Activated CD4-positive, alpha-beta memory T cell treated with anti-CD3 and anti-CD28 coated beads, Interleukin-2, amount 10 ng/mL, durations not matched to agents 7 days and 5 days (primary cell): ENCODE measurements at places on chromosomes 6 and 20.

DNA sequence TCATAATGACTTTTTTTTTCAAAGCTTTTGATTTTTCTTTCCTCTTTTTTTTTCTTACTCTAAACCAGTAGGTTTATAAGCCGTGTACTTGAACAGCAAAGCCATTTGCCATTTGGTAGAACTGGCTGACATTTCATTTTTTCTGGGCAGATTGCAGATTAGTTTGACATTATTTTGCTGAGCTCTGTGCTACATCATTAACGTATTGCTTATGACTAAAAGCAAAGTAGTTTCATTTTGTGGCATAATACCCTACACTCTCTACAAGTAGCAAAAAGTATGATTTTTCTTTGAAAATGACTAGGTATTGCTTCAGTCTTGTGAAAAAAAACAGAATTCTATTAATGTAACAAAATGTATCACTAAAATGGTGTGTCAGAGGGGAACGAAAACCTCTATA lies 141.3 kb downstream of the GRIK2 start:
- H3K4me3 ChIP-seq = no peak overlapping the region
- no peaks in the 10 kb centered on the region for H3K27me3 ChIP-seq
- H3K27ac ChIP-seq = no peak overlapping the region
- H3K36me3 ChIP-seq = no peaks in the 10 kb centered on the region
- H3K4me1 ChIP-seq = no peaks in the 10 kb centered on the region

- no peak overlapping the region for H3K4me3 ChIP-seq
- no peak for DNase-seq
Observed at GRCh38 chr6:168778201-168778600, 337.2 kb downstream of the SMOC2 start.

- H3K27ac ChIP-seq = no peak overlapping the region
- H3K27me3 ChIP-seq = no peaks in the 10 kb centered on the region
- H3K4me3 ChIP-seq = no peak overlapping the region
- peaks cover 9% of the 10 kb centered on the region for H3K4me1 ChIP-seq
Observed at GRCh38 chr6:160737934-160738333, 35.9 kb downstream of the PLG start.

- no peak overlapping the region for H3K4me3 ChIP-seq
- no peaks in the 10 kb centered on the region for H3K4me1 ChIP-seq
- peaks cover 4% of the 10 kb centered on the region for H3K27me3 ChIP-seq
- no peak for DNase-seq
- no peak overlapping the region for H3K27ac ChIP-seq
Observed at GRCh38 chr6:150325066-150325772, 43.6 kb upstream of the IYD start.

- no peaks in the 10 kb centered on the region for H3K4me1 ChIP-seq
- no peaks in the 10 kb centered on the region for H3K36me3 ChIP-seq
- H3K4me3 ChIP-seq = no peak overlapping the region
- H3K27me3 ChIP-seq = peaks cover 13% of the 10 kb centered on the region
Observed at GRCh38 chr6:16222826-16223225, 15.6 kb upstream of the GMPR start.

DNA sequence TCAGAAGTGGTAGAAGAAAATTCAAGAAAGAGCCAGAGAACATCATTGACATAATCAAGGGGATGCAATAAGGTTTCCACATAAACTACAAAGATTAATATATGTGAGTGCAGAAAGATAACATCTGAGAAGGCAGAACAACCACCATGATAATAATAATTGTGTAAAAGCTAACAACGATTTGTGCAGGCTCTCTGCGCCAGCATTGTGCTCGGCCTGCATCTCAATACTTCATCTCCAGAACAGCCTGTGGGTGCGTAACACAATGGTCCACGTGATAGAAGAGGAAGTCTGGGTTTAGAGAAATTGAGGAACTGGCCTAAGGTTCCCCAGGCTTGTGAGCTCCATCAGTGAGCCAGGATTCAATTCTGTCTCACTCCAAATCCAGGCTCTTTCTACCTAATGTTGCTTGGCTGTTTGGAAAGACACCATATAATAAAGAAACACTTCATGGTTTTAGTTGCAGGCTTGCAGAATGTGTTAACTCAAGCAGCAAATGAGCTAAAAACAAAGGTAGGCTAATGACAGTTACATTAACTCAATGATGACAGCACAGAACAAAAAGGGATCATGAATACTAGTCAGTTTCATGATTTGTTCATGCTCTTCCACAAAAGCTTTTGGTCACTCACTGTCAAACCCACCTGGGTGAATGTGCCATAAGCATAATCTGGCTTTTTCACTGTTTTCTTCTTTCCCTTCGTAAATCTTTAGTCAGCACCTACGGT lies 71.2 kb downstream of the LY86 start:
- peaks cover 5% of the 10 kb centered on the region for H3K27me3 ChIP-seq
- H3K4me1 ChIP-seq = peaks cover 81% of the 10 kb centered on the region
- H3K4me3 ChIP-seq = no peak overlapping the region
- DNase-seq = no peak

DNA sequence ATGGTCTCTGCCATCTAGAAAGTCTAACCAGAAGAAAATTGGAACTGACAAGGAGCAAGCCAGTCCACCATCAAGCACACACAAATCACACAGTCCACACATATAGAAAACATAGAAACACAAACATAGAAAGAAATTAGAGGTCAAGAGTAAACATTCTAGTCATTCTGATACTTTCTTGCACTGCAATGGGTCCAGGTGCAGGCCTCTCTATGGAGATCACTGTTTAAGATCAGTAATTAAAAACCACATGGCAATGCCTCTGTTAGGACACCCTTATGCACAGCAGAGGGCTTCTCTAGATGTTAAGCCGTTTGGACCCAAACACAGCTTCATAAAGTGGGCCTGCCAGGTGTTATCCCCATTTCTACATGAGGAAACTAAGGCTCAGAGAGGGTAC lies 42.8 kb upstream of the SLC22A23 start:
- no peaks in the 10 kb centered on the region for H3K4me1 ChIP-seq
- no peak for DNase-seq
- H3K36me3 ChIP-seq = no peaks in the 10 kb centered on the region
- peaks cover 12% of the 10 kb centered on the region for H3K27me3 ChIP-seq
- no peak overlapping the region for H3K27ac ChIP-seq
- H3K4me3 ChIP-seq = no peak overlapping the region

DNA sequence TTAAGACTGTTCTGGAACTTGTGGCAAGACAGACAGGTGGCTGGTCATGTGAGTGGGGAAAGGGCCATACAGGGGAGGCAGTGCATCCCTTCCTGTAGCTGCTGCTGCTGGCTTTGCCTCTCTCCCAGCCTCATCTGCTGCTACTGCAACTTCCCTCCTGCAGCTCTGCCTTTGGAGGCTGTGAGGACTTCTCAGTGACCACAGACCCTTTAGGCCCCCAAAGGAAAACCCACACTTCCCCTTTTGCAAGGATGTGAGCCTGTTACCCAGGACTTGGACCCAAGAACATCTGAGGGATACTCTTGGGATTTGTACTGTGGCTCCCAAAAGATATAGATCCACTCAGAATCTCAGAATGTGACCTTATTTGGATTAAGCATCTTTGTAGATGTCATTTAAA lies 91.0 kb downstream of the TMEM170B start:
- H3K4me1 ChIP-seq = no peaks in the 10 kb centered on the region
- no peak overlapping the region for H3K4me3 ChIP-seq
- no peaks in the 10 kb centered on the region for H3K27me3 ChIP-seq
- H3K27ac ChIP-seq = no peak overlapping the region
- DNase-seq = no peak

GRCh38 chr6:6518631-6519427 lies 69.7 kb upstream of the LY86 start:
- H3K36me3 ChIP-seq = no peaks in the 10 kb centered on the region
- H3K4me1 ChIP-seq = peaks cover 12% of the 10 kb centered on the region
- no peak for DNase-seq
- no peak overlapping the region for H3K4me3 ChIP-seq
- H3K27me3 ChIP-seq = peaks cover 84% of the 10 kb centered on the region

GRCh38 chr6:105872249-105872648 lies 213.9 kb upstream of the PRDM1 start:
- H3K4me3 ChIP-seq = no peak overlapping the region
- H3K27me3 ChIP-seq = peaks cover 2% of the 10 kb centered on the region
- peaks cover 18% of the 10 kb centered on the region for H3K4me1 ChIP-seq
- H3K27ac ChIP-seq = no peak overlapping the region
- no peak for DNase-seq

DNA sequence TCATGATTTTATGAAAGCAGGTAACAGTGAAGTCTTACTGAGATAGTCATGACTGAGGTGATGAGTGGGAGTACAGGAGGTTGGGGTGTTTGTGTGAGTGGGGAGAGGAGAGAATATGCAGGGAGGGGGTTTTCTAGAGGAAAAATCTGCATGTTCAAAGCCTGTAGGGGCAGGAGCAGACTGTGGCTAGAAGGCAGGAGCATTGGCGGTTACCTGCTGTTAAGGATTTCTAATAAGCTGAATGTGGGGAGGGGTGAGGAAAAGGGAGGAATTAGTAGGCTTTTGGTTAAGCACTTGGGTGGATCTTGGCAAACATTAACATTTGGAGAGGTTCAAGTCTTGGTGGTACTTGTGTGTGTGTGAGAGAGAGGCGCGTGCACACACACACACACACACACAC lies 70.8 kb downstream of the EYA4 start:
- H3K4me3 ChIP-seq = no peak overlapping the region
- no peaks in the 10 kb centered on the region for H3K36me3 ChIP-seq
- DNase-seq = no peak
- no peaks in the 10 kb centered on the region for H3K4me1 ChIP-seq
- peaks cover 2% of the 10 kb centered on the region for H3K27me3 ChIP-seq

DNA sequence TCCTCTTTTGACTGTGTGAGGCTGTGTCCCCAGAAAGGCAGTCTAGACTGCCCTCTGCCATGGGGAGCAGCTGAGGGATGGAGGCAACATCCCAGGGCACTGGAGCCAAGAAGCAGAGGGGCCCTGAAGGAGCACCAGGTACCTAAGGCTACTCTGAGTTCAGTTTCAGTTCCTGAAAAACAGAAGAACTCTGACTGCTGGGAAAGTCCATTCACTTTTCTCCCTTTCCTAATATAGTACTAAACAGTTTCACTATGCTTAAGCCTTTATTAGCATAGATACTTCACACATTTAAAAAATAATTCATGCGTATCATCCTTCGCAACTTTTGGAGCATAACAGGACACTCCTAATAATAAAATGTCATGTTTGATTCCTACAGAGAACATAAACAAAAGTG lies 130.0 kb downstream of the FOXC1 start:
- no peaks in the 10 kb centered on the region for H3K4me1 ChIP-seq
- no peak overlapping the region for H3K4me3 ChIP-seq
- no peak overlapping the region for H3K27ac ChIP-seq
- no peak for DNase-seq
- no peaks in the 10 kb centered on the region for H3K27me3 ChIP-seq

- H3K4me3 ChIP-seq = peak overlapping the region; percentile 78
- H3K36me3 ChIP-seq = peaks cover 42% of the 10 kb centered on the region
- H3K4me1 ChIP-seq = peaks cover 35% of the 10 kb centered on the region
- no peak for DNase-seq
Observed at GRCh38 chr20:45969712-45970634, 2.0 kb downstream of the ZNF335 start.

GRCh38 chr20:54995553-54995952 lies 520.2 kb downstream of the DOK5 start:
- no peak for DNase-seq
- H3K27me3 ChIP-seq = no peaks in the 10 kb centered on the region
- no peak overlapping the region for H3K4me3 ChIP-seq
- H3K4me1 ChIP-seq = no peaks in the 10 kb centered on the region

DNA sequence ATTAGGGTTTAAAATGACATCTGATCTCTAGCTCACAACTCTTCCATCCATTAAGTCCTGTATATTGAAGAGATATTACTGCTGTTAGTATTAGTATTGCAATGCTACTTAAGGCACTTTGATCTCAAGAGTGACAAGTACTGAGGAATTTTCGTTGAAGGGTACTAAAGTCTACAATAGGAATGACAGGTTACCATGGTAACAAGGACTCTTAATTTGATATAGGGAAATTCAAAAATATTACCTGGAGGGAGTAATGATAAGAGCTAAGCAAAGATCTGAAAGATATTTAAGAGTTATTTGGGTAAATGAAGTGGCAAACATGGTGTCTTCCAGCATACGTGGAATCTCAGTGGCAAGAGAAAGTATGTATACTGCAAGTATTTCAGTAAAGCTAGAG lies 518.0 kb upstream of the SLC35B3 start:
- H3K27me3 ChIP-seq = no peaks in the 10 kb centered on the region
- H3K4me1 ChIP-seq = no peaks in the 10 kb centered on the region
- no peak overlapping the region for H3K27ac ChIP-seq
- no peaks in the 10 kb centered on the region for H3K36me3 ChIP-seq

GRCh38 chr6:167733740-167734661 lies 92.7 kb upstream of the AFDN start:
- H3K4me1 ChIP-seq = no peaks in the 10 kb centered on the region
- H3K36me3 ChIP-seq = no peaks in the 10 kb centered on the region
- DNase-seq = no peak
- no peak overlapping the region for H3K27ac ChIP-seq

DNA sequence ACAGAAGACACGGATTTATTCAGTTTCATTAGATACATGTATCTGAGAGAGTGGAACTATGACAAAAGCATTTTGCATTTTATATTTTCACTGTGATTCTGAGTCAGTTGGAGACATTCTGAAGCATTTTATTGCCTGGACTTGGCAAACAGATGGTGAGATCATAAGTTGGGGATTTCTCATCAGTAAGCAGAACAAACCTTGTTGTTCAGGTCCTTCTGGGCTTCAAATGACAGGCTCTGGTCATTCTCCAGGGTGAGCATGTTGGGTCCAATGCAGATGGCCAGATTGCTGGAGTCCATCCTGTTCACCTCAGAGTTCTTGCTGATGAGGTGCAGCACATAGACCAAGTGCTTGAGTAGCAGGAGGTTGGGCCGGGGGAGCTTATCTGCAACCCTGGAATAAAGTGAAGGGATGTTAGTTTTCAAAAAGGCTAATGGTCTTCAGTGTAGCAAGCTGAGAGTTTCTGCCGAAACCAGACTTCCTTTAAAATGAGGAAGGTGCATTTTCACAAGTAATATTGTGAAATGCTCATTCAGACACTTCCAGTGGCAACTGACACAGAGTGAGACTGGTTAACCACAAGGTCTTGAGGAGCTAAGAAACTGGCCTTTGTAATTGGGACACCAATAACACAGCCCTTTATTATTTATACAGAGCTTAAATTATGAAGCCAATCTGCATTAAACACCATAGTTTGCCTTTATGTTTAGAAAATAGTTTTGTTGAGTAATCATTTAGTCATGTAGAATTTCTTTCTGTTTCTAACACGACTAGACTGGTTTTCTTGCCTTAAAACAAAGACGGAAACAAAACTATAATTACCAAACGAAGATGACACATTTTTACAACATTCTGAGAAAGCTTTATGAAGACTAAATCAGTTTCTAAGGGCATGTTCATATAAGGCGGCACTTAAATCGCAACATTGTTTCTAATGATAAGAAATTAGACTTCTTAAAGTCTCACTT lies 5.6 kb downstream of the TAGAP start:
- DNase-seq = peak; percentile 41
- H3K4me3 ChIP-seq = peak overlapping the region; percentile 49
- H3K4me1 ChIP-seq = peaks cover 65% of the 10 kb centered on the region
- peaks cover 95% of the 10 kb centered on the region for H3K36me3 ChIP-seq
